ENCODE measurements at places on chromosomes 12 and 14.

DNA sequence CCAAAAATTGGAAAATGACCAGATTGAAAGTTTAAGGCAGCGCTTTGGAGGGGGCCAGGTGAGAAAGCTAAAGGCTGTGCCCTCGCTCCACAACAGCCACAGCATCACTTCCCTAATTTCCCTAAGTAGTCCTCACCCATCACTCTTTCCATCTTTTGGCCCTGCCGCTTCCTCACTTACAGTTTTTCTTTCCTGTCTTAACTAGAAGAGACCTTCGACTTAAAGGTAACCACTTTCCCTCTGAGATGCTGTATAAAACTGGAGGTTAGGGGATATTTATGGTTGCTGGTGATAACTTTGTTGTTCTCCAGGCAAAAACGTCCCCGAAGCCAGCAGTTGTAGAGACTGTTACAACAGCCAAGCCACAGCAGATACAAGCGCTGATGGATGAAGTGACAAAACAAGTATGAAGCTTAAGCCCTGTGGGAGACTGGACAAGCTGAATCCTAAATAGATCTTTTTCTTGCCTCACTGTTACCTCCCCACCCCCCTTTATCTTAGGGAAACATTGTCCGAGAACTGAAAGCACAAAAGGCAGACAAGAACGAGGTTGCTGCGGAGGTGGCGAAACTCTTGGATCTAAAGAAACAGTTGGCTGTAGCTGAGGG is 4.3 kb downstream of the DDIT3 start:
- DNase-seq = no peak

- no peak for DNase-seq
Observed at GRCh38 chr12:132718644-132719043, 8.0 kb downstream of the PGAM5 start.

DNA sequence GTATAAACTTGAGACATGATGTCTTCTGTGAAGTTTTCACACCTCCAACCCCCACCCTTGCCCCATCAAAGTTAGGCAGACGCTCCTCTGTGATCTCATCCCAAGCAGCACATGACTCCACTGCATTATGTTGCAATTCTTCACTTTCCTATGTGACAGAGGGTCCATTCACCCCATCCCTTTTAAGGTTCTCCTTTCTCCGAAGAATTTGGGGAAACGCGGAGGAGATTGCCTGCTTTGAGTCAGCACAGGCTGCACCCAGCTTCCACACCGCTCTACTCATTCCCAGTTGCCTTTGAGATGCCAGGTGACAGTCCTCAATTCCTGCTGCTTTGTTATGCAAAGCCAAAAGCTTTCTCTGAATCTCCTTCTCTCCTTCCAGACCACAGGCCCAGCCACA is 61.8 kb downstream of the PHLDA1 start:
- DNase-seq = no peak

DNA sequence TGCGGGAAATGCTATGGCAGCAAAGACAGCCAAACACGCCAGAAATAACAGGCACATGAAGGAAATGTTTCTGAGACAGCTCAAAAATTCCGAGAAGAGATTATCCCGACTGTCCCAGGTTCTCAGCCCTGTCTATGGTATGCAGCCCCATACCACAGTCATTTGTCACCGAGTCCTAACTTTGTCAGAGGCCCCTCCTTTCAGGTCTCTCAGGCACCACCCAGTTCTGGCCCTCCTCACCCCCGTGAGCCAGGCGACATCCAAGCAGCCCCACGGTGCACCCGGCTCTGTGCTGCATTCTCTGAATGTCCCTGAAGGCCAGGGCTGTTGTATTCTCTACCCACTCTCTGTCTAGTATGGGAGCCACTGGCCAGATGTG is 24.0 kb downstream of the SSH1 start:
- DNase-seq = no peak

GRCh38 chr14:35149239-35149638 is 26.9 kb downstream of the PRORP start:
- no peak for DNase-seq

- no peak for DNase-seq
Observed at GRCh38 chr12:131137836-131138637, 184.3 kb downstream of the ADGRD1 start.

GRCh38 chr12:121673013-121673511 is 3.6 kb upstream of the MORN3 start:
- no peak for DNase-seq

DNA sequence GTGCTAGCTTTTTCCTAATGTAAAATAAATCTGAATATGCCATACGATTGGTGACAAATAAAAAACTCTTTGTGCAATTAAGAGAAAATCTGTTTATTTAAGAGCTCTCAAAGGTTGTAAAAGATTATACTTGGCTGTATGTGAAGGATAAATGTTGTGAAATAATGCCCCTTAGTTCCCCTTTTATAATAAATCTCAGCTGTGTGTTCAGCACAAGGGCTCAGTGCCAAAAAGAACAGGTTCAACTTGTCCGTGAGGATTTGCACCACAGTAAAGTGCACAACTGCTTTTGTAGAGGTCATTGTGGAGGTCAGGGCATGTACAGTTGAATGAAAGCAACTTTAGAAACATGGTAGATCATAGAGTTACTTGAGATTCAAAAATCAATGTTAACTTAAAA is 118.6 kb downstream of the TRMT5 start:
- peak; percentile 41 for DNase-seq

DNA sequence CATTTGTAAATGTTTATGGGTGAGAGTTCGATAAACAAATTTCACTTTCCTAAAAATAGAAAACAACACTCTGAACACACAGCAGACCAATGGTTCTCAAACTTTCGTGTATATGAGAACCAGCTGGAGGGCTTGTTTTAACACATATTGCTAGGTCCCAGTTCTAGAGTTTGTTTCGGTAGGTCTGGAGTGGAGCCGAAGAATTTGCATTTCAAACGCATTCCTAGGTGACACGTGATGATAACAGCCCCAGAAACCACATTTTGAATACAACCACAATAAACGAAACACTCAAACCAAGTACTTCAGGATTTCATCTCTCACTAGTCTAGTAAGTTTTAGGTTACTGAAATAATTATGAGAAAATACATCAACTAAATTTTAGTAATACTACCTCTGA is 17.1 kb downstream of the SEC23A start:
- no peak for DNase-seq

DNA sequence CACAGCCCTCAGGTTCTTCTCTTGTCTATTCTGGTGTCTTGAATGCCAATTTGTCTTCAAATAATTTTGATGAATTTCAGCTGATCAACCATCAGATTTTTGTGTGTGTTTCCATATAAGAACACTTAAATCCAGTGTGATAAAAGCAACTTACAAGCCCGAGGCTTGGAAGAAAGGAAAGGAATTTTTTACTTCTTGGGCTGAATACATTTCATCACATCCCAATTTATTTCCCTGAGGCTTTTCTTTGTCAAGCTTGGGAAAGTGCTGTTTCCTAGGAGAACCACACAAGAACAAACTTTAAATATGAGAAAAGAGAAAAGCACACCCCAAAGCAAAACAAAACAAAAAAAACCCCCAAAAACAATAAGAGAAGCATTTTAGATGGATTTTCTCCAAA is 26.6 kb downstream of the GPRC5D start:
- no peak for DNase-seq

DNA sequence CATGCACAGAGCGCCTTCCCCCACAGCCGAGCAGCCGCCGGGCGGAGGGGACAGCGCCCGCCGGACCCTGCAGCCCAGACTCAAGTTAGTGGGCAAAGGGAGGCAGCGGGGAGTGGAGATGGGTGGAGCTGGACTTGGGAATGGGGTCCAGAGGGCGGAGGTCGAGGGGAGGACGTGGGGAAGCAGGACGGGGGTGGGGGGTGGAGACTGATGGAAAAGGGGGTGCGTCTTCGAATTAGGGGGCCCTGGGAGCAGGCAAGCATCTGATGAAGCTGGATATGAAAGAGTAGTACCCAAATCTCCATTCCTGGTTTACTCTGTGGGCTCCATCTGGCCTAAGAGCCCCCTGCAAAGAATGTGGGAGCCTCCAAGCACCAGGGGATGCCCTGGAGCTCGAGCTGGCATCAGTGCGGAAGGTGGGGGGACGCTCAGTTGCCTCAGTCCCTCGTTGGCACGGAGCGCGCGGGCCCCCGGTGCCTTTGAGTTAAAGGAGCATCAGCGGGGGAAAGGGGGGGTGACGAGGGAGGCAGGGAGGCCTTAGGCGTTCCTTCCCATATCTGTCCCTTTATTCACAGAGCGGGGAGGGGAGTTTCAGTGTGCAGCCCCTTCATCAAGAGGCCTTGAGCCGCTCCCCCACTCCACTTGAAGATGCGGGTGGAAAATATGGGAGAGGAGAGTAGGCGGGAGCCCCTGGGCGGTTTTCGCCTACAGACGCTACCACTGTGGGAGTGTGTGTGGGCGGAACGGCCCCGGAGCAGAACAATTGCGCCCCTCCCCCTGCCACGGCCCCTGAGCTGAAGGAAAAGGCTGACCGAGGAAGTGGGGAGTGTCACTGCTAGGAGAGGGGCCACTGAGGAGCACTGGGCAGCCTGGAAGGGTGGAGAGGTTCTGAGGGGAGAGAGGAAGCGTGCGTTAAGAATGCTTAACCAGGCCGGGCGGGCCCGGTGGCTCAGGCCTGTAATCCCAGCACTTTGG is 644 bp downstream of the NAB2 start:
- DNase-seq = no peak

- DNase-seq = no peak
Observed at GRCh38 chr14:74207943-74208342, 31.3 kb upstream of the VSX2 start.

DNA sequence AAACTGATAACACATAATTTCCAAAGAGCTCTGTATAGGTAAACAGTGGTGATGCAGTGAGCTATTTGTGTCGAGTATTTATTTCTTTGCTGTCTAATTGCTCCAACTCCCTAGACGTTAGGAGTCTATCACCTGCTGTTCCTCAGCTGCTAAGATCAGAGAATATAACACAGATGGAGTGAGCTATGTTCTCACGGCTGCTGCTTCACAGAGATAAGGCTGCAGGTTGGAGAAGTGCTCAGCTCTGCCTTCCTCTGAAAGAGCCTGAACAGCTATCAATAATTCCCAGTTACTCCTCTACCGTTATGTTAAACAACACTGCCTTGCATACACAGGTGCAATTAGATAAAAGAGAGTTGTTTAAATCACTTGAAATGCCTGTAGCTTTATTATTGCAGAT is 103.2 kb upstream of the MDGA2 start:
- DNase-seq = peak; percentile 84

DNA sequence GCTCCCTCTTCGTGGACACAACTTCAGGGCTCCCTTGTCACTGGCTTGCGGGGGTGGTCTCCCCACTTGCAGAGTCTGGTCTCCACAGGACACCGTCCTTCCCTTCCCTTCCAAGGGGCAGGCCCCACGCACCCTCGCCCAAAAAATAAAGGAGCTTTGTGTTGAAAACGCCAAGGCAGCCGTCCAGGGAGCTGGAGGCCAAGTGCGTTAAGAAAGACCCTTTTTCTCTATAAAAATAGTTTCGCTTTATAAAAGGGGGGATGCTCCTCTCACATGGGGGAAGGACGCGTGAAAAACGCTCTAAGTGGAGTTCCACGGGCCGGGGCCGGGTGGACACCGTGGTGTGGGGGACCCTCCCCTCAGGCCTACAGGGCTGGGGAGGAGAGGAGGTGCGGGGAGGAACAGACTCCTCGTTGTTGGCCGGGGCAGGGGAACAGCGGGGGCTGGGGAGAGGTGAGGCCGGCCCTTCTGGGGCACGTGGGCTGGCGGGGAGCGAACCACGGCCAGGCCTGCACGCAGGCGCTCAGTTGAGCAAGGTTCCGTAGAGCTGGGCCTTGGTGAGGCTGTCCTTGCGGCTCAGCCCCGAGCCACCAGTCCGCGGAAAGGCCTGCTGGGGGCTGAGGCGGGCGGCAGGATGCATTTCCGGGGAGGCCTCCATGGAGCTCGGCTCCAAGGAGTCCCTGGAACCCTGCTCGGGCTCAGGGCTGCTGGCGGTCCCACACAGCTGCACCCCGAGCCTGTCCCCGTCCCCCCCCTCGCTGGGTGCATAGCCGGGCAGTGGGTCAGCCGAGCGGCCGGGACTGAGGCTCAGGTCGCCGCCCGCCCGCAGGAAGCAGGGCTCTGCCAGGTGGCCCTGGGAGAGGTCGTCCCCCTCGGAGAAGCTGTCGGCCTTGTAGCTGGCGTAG is 49.5 kb downstream of the BEGAIN start:
- no peak for DNase-seq

DNA sequence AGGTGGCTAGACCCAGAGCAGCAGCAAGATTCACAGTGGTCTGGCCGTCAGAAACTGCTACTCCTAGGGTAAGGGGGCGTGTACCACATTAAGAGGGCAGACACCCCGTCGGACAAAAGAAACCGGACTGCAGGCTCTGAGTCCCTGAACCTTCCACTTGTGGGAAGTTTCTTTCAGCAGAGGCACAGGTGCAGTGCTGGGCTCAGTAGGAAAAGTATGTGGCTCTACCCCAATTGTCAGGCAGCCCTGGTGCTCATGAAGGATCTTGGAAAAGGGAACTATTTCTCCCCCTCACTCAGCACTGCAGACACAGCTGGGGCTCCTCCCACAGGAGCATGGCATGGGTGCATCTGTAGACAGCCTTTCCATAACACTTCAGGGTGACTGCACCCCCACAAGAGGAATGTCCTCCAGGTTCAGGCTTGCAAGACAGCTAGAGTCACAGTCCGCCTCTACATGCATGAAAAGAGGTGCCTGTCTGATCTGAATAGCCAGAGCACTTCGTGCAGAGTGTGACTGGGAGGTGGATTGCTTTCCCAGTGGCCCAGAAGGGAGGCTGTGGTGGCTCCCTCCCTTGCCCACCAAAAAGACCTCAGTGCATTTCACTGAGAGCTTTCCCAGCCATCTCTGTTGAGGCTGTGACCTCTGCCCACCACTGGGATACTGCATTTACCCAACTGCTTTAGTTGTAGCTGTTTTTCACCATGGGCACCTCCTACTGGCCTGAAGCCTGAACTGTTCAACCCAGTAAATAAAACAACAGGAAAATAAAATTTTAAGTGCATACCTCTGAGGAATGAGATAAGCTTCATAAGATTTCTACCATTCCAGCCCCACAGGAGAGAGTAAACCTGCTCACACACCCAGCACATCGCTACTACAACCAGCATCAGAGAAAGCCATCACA is 14.2 kb downstream of the CEP128 start:
- DNase-seq = no peak

DNA sequence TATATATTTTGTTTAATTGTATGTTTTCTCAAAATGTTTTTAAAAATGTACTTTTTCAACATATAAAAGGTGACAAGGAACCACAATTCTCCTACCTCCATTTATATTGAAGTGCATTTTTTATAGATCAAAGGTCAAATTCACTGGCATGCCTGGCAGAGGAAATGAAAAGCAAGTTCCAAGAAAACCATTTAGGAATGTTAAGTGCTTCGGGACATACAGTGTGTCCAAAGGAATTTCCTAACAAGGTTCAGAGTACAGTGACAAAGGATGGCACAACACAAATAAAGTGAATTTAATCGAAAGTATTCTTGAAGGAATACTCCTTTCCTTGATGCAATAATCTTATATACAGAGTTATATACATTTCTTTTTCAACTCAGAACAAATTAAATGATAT is 242.3 kb downstream of the CCER1 start:
- DNase-seq = no peak

GRCh38 chr12:32253154-32253790 is 146.1 kb upstream of the FGD4 start:
- no peak for DNase-seq

DNA sequence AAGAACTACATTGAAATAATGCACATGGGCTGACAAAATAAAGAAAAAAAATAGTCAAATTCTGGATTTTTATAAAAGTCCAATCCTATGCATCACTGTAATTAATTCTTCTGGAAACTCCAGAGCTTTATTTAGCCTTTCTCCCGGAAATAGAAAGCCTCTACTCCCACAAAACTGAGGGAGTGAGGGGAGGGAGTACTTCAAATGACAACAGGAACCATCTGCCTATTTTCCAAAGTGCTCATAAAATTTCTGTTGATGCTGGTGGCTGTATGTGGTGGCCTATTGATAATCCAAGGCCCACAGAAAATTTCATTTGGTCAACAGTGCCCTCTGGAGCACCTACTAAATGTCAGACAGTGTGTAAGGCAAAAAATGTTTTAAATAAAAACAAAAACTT is 64.6 kb downstream of the KIF21A start:
- no peak for DNase-seq

Measured in NCI-H1105 (cell line).